ENCODE measurements at places on chromosomes 2 and 18. TPM values are rescaled to one million over a fixed set of nuclear protein-coding genes. Genes with fewer than 3 reads are reported as not detected.

- no peak for DNase-seq
Observed at GRCh38 chr2:102185347-102185746, 1.5 kb upstream of the IL1RL2 start.

Gene TDRD15
- total RNA-seq = not detected

Gene RBFA
- 19.7 TPM for total RNA-seq

DNA sequence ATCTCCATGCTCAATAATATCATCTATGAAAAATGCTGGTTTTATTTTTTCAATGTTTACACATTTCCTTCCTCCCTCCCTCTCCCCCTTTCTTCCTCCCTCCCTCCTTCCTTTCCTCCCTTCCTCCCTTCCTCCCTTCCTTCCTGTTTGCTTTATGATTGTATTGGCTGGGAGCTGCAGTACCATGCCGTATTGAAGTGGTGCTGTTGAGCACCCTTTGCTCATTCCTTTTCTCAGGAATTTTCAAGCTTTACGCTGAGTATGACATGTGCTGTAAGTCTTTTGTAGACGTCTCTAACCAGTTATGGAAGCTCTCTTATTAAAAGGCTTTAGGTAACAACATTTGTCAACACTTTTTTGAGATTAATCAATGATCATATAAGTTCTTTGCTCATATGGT is 100.4 kb downstream of the SNTG2 start:
- DNase-seq = no peak

DNA sequence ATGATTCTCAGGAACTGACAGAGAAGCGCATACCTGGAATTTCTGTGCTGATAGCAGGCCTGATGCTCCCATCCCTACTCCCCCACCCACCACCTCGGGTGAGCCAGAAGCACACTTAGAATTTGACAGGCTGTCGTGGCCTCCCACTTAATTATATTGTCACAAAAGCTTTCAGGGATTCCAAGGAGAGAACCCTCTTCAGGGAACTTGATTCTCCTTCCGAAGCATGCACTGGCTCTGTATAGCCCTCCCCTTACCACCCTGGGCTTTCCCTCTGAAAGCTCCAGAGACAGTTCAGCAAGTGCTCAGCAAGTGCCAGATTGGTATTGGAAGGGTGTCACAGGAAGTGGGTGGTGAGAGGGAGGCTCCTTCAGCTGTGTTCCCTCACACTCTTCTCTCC is 252.5 kb upstream of the SIX2 start:
- no peak for DNase-seq

DNA sequence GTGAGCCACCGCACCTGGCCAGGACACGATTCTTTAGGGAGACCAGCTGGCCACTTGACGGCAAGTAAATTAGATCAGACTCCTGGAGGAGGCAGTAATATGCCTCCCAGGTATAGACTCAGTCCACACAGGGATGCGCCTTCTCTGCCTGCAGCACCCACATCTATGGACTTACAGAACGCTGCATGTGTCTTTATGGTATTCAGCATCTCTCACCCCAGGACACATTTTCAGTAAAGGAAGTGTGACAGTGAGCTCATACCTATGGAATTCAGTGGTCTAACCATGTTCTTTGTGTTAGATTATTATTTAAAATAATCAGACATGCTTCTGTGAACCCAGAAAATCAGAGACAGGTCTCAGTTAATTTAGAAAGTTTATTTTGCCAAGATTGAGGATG is 5.9 kb upstream of the NARS1 start:
- DNase-seq = no peak
